CD4-positive, alpha-beta T cell treated with Interleukin-17A for 1 hour (primary cell): ENCODE measurements at places on chromosomes 12 and 14.

- DNase-seq, result no peak
Measured at GRCh38 chr12:23686095-23686494, 263.4 kb downstream of the SOX5 start.

- no peak for DNase-seq
Measured at GRCh38 chr14:56217380-56218045, 99.3 kb downstream of the PELI2 start.

DNA sequence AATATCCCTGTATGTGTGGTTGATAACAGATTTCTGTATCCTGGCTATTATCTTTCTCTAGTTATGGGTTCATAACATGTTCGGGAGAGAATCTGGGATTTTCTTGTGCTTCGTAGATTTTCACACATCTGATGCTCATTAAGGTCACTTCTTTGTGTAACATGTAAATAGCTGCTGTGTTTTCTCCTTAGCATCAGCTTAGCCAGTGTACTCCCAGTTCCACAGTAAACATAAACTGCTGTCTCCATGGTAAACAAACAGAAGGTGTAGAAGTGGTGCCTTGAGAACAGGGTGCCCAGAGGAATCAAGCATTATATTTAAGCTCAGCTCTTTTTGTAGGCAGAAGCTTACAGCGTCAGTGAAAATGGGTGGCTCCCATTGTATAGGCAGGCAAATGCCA lies 88.0 kb downstream of the ANO6 start:
- no peak for DNase-seq

- DNase-seq, result no peak
Measured at GRCh38 chr12:98422812-98423211, 92.6 kb upstream of the TMPO start.

DNA sequence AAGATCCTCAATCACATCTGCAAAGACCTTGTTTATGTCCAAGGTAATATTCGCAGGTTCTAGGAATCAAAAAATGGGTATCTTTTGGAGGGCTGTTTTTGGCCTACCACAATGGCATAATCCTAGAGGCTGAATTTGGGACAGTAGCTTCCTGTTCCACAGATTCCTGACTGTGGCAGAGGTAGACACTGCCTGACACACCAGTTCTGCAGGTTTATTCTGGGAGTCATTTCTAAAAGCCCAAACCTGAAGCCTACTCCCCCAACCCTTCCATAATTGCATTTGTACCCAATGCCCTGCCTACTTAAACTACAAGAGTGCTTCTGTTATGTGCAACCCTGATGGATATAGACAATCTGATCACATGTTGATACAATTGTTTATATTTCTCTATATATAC lies 378.9 kb downstream of the PCNX1 start:
- DNase-seq, result no peak

DNA sequence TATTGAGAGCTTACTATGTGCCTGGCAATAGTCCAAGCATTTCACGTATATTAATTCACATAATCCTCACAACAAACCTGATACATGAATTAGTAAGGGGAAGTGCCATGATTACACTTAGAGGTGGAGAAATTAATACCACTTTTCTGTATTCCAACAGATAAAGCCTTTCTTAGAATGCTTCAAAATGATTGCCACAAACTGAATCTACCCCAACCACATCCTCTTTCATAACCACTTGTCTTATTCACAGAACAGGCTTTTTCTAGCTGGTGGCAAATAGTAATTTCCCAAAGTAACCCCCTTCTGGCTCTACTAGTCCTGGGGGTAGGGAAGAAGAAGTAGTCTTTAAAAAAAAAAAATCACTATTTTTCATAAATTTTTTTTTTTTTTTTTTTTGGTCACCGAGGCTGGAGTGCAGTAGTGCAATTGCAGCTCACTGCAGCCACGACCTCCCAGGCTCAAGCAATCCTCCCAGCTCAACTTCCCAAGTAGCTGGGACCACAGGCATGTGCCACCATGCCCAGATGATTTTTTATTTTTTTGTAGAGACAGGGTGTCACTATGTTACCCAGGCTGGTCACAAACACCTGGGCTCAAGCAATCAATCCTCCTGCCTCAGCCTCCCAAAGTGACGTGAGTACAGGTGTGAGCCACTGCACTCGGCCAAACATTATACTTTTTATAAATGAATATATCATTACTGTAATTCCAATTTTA lies 59.0 kb upstream of the ARID2 start:
- DNase-seq, result peak; percentile 69

DNA sequence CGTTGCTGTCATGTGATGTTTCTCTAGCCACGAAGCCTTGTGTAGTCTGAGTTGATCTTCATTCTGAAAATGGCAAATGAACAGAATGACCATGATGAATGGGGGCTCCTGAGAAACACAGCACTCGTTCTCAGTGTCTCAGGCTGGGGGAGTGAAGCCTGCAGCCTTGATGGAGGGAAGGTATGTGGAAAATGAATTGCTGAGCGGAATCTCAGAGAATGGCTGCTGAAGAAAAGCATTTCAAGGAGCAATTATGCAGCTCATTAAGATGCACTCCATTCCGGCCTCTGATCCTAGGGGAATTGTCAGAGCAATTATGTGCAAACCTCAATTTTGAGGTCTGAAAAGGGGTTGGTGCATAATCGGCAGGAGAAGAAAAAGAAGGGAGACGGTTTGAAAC lies 167.1 kb downstream of the CHST11 start:
- no peak for DNase-seq

- DNase-seq, result peak; percentile 88
Measured at GRCh38 chr14:88005978-88006851, 1.3 kb downstream of the GPR65 start.

GRCh38 chr12:20194171-20194570 lies 174.2 kb upstream of the PDE3A start:
- DNase-seq, result no peak
